ENCODE measurements at places on chromosomes 11 and 22. TPM values are rescaled to one million over a fixed set of nuclear protein-coding genes. Genes with fewer than 3 reads are reported as not detected.

- no peaks in the 10 kb centered on the region for H3K27me3 ChIP-seq
- H3K27ac ChIP-seq, result no peak overlapping the region
- H3K36me3 ChIP-seq, result no peaks in the 10 kb centered on the region
- peak; percentile 37 for DNase-seq
Measured at GRCh38 chr11:103807806-103808205, 228.6 kb upstream of the DDI1 start.

DNA sequence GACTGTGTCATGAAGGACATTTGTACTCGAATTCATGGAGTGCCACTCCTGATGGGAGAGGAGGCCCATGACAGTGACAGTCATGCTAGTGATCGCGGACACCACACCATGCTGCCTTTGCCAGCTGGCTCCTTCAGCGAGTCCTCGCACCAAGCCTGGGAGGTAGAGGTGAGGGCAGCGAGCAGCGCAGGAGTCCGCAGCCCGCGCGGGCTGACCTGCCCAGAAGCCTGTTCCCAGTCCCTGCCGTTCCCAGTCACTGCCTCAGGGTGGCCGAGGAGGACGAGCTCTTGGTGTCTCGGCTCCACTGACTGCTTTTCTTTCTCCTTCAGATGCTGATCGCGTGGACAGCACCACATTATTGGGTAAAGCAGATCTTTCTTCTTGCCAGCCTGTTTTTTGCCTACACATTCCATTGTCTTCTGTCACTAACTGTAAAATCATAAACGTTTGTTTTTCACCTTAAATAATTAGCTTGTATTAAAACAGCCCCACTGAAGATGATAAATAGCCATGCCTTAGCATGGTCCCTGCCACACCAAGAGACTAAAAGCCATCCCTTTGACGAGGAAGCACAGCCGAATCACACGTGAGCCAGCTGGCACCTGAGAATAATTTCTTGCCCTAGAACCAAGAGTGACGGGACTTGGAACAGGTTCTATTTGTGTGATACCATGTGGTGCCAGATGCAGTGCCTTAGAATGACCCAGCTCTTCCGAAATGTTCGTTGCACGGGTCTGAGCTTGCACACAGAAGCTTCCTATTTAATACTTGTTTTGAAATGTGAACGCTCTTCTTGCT lies 25.5 kb downstream of the FAM118A start:
- H3K27me3 ChIP-seq, result no peaks in the 10 kb centered on the region
- H3K4me3 ChIP-seq, result no peak overlapping the region
- H3K27ac ChIP-seq, result no peak overlapping the region

GRCh38 chr11:61487342-61488025 lies 21.1 kb upstream of the LRRC10B start:
- no peak overlapping the region for H3K27ac ChIP-seq
- H3K4me1 ChIP-seq, result peaks cover 7% of the 10 kb centered on the region
- DNase-seq, result no peak

- no peaks in the 10 kb centered on the region for H3K36me3 ChIP-seq
- no peak overlapping the region for H3K27ac ChIP-seq
- H3K4me3 ChIP-seq, result no peak overlapping the region
- H3K4me1 ChIP-seq, result peaks cover 23% of the 10 kb centered on the region
- DNase-seq, result no peak
Measured at GRCh38 chr11:64041846-64042245, 6.1 kb downstream of the FLRT1 start.

- H3K4me3 ChIP-seq, result no peak overlapping the region
- no peaks in the 10 kb centered on the region for H3K4me1 ChIP-seq
- DNase-seq, result no peak
- H3K36me3 ChIP-seq, result no peaks in the 10 kb centered on the region
- H3K27me3 ChIP-seq, result no peaks in the 10 kb centered on the region
Measured at GRCh38 chr11:108859510-108859909, 194.6 kb downstream of the DDX10 start.

DNA sequence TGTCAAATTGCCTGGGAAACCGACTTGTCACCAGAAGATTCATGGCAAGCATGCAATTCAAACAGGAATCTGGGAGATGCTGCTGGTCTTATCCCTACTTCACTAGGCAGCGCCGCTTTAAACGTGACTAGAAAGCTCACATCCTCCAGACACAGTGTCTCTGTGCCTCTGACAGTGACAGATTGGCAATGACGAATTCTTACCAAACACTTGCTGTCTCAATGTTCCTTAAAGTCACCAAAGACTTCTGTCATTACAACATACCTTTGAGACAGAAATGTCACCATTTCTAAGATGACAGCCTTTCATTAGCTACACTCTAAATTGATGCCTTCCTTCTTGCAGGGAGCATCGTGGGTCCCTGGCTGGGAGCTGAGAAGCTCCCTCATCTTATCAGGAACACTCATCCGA lies 197.8 kb downstream of the CWF19L2 start:
- H3K27me3 ChIP-seq, result no peaks in the 10 kb centered on the region
- DNase-seq, result peak; percentile 21
- H3K27ac ChIP-seq, result no peak overlapping the region

DNA sequence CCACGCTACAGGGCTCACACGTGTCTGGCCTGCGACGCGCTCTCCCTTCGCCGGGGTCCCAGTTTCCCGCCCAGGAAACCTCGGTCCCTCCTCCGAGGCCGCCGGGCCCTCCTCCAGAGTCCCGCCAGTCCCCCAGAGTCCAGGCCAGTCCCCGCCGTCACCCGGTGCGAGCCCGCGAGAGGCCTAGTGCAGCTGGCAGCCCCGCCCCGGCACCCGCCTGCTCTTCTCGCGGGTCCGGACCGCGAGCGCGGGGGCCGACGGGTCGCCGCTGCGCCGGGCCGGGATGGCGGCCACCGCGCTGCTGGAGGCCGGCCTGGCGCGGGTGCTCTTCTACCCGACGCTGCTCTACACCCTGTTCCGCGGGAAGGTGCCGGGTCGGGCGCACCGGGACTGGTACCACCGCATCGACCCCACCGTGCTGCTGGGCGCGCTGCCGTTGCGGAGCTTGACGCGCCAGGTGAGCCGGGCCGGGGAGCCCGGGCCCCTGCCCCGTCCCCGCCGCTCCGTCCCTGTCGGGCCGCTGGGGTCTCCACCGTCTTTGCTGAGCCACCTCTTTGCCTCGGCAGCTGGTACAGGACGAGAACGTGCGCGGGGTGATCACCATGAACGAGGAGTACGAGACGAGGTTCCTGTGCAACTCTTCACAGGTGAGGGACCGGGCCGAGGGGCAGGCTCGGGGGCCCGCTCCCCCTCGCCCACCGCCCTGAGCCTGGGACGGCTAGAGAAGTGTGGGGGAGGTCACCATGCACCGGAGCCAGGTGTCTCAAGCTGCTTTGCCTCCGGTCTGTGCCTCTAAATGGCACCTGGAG lies at the start of gene PTPMT1:
Gene PTPMT1, plus strand, starts transcription at position 260 of the 809 bp plus-strand sequence. Its CDS starts 24 bp downstream, at position 284.
- peaks cover 10% of the 10 kb centered on the region for H3K4me1 ChIP-seq
- no peaks in the 10 kb centered on the region for H3K36me3 ChIP-seq
- peak within 1 kb of the TSS; percentile 73 for H3K4me3 ChIP-seq

DNA sequence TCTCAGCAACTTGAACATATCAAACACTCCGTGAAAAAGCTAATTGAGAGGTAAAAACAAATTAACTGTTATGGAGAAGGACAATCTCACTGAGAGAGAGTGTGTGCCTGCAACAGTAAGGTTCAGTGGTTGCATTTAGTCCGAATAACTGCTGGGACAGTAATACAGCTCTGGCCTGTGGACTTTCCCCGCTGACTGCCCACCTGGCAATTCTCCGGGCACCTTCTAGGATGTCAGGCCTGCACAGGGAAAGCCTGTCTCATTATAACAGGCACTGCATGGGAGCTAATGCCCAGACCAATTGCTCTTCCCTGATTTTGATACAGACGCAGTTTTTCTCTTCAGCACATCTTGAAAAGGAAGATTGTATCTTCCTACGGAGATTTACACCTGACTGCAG lies 251.0 kb downstream of the DCDC1 start:
- no peak overlapping the region for H3K4me3 ChIP-seq
- no peaks in the 10 kb centered on the region for H3K36me3 ChIP-seq
- H3K4me1 ChIP-seq, result no peaks in the 10 kb centered on the region
- no peaks in the 10 kb centered on the region for H3K27me3 ChIP-seq

DNA sequence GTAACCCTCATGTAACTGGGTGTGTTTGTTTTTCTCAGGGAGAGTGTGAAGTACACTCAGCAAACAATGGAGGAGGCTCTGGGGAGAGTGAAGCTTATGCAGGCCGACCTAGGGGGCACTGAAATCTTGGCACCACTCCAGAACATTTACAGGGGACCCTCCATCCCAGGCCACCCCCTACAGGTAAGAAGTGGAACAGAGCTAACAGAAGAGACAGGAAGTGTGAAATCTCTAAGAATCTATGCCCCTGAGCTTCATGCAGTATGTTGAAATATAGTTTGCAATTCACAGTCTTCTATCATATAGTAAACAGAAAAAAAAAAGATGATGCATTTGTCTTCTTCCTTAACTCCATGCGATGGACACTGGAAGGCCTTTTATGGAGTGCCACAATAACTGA lies 8.4 kb downstream of the VWA5A start:
- H3K36me3 ChIP-seq, result no peaks in the 10 kb centered on the region
- H3K27ac ChIP-seq, result no peak overlapping the region
- no peaks in the 10 kb centered on the region for H3K27me3 ChIP-seq
- peak; percentile 29 for DNase-seq
- H3K4me1 ChIP-seq, result no peaks in the 10 kb centered on the region

DNA sequence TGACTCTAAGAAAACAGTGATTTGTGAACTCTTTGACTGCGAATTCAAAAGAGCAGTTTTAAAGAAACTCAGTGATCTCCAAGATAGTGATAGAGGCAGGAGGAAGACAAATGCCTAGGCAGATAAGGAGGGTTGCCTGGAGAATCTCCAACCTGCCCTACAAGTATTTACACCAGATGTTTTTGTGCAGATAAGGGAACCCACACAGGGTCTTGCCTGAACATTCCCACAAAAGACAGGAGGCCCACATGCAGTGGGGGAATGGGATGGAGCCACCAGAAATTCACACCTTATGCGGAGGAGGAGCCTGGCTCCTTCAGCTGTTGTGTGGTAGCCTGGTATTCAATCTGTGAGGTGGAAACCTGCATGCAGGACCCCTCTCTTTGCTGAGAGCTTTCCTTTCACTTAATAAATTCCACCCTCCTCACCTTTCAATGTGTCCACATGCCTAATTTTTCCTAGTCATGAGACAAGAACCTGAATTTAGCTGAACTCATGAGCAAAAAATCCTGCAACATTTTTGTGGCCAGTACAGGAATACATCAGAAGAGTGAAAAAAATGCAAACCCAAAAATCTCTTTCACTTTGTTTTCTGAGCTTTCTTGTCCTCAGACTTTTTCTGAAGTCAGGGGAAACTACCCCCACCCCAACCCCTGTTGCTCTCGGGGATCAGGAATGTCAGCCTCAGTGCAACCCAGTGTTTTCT lies 8.1 kb upstream of the GLYAT start:
- H3K4me3 ChIP-seq, result no peak overlapping the region
- H3K27me3 ChIP-seq, result no peaks in the 10 kb centered on the region
- no peak overlapping the region for H3K27ac ChIP-seq

GRCh38 chr11:79042824-79043223 lies 398.0 kb downstream of the TENM4 start:
- H3K36me3 ChIP-seq, result no peaks in the 10 kb centered on the region
- no peak for DNase-seq
- no peak overlapping the region for H3K27ac ChIP-seq
- H3K4me1 ChIP-seq, result no peaks in the 10 kb centered on the region

GRCh38 chr11:128741916-128742315 lies 48.0 kb downstream of the FLI1 start:
- H3K36me3 ChIP-seq, result no peaks in the 10 kb centered on the region
- no peak overlapping the region for H3K4me3 ChIP-seq
- DNase-seq, result no peak
- no peaks in the 10 kb centered on the region for H3K4me1 ChIP-seq
- H3K27ac ChIP-seq, result no peak overlapping the region

GRCh38 chr22:35195226-35195625 lies 62.1 kb upstream of the HMGXB4 start:
- H3K27me3 ChIP-seq, result peaks cover 5% of the 10 kb centered on the region
- no peak for DNase-seq
- H3K36me3 ChIP-seq, result no peaks in the 10 kb centered on the region

- DNase-seq, result no peak
- no peaks in the 10 kb centered on the region for H3K27me3 ChIP-seq
- H3K4me1 ChIP-seq, result no peaks in the 10 kb centered on the region
- H3K27ac ChIP-seq, result no peak overlapping the region
- no peak overlapping the region for H3K4me3 ChIP-seq
Measured at GRCh38 chr11:90757849-90758494, 535.1 kb upstream of the CHORDC1 start.

DNA sequence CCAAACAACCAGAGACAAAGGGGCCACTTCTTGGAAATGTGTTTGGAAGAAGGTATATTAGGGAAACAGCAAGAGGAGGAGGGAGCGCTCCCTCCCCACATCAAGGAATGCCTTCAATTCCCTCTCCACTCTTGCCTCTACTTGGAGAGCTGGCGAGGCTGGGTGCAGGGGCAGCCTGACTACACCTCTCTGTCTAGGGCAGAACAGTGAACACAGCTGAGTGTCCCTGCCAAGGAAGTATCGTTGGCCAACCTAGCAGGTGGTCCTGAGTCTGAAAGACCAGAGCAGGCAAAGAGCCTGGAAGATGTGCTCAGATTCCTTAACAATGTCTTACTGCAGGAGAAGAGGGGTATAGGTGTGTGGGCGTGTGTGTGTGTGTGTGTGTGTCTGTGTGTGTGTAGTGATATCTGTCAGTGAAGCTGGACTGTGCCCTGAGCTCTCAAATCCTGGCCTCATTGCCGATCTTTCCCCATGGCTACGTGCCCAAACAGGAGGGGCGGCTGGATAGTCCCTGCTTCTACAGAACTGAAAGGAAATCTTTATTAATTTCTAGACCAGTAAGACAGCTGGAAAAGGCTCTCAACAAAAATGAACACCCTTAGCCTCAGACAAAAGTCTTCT lies 46.8 kb downstream of the PAMR1 start:
- H3K27me3 ChIP-seq, result peaks cover 15% of the 10 kb centered on the region
- peak; percentile 24 for DNase-seq
- no peak overlapping the region for H3K4me3 ChIP-seq

DNA sequence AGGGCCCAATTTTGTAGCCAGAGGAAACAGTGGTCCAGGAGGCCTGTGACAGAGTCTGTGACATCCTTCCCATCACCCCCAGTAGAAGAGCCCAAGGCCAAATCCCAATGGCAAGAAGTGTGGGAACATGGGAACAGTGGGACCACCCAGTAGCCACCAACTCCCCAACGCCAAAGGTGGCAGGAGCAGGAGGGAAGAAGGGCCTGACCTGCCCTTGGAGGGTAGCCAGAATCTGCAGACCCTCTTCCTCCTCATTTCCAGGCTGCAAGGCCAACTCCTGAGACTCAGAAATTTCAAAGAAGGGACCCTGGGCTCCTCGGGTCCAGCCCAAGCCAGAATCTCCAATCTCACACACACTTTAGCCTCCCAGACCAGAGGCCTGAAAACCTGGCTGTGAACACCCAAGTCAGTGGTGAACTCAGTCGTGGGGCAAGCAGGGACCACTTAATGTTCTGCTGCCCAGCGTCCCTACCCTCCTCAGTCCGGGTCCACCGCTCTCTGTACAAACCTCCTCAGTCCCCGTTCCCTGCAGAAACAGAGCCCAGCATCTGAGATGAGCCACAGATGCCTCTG lies 6.2 kb downstream of the RAB3IL1 start:
- no peaks in the 10 kb centered on the region for H3K27me3 ChIP-seq
- no peak for DNase-seq
- no peaks in the 10 kb centered on the region for H3K4me1 ChIP-seq

The OVOL1 gene
- total RNA-seq, result not detected

The KDELR3 gene
- total RNA-seq, result 4.0 TPM

The GPR137 gene
- total RNA-seq, result 56.6 TPM

The CKAP5 gene
- total RNA-seq, result 572 TPM

The MPPED2 gene
- 3.4 TPM for total RNA-seq

The RBMXL2 gene
- not detected for total RNA-seq

The ELFN2 gene
- total RNA-seq, result not detected

The SLC15A3 gene
- not detected for total RNA-seq

The ACCS gene
- 35.3 TPM for total RNA-seq

The SLC3A2 gene
- 480 TPM for total RNA-seq

Data from A673 (cell line).